Kidney glomerular epithelial cell (primary cell): ENCODE measurements at places on chromosomes 6 and 20.

DNA sequence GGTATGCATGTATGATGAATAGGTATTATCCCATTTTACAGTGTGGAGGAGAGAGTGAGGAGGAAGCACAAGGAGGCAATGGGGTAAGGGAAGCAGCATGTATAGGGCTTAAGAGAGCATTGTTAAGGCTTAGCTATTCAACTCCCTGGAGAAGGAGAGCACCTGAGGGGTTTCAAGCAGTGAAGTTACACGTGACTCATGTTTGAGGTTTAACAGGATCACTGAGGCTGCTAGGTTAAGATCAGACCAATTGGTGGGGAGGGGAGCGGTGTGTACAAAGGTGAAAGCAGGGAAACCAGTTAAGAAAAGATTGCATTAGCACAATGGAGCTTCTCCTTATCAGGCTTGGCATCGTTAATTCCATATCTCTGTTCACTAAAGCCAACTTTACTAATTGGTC is 64.4 kb upstream of the NHSL1 start:
- DNase-seq = no peak

DNA sequence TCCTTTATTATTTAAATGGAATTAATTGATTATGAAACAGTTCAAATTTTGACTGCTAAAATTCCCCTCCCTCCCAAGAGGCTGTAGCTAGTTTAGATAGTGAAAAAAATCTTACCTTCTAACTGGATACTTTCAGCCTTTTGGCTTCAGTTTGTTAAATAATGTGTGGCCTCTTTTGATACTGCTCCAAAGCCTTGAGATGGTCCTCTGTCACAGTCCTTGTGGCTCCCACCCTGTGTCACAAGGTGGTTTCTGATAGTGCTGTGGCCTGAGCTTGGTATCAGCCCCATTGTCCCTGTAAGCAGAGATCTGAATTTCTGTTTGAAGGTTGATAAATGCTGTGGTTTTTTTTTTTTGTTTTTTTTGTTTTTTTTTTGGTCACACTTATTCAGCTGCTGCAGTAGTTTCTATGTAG is 20.8 kb downstream of the PANK2 start:
- DNase-seq = no peak

DNA sequence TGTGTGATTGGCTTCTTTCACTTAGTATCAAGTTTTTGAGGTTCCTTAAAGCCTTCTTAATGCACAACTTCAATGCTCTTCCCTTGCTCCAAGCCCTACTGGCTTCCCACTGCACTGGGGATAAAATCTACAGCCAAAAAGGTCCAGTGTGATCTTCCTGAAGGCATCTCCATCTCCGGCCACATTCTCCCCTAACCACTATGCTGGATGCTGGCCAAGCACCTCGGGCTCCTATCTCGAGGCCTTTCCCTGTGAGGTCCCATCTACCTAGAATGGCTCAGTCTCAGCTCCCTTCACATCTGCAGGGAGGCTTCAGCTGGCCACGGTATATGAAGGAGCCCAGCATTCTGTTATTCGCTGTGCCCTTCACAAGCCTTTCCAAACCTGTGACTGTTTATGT is 48.1 kb downstream of the CNKSR3 start:
- DNase-seq = no peak

DNA sequence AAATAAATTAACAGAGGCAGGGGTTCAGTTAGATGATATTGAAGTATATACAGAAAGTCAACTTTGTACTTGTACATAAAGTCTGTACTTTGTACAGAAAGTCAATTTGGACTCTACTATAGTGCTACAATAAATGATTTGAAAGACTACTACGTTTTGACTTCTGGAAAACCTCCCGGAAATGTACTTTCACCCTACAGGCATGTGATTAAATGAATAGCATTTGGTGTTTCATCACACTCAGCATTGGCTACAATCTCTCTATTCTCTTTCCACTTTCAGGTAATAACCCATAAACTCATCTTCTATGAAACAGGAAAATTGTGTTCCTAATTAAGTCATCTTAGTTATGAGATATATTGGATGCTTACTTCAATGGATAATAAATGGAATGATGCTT is 25.6 kb upstream of the MC3R start:
- no peak for DNase-seq

- DNase-seq = no peak
Observed at GRCh38 chr20:7410150-7410549, 530.1 kb downstream of the HAO1 start.

- no peak for DNase-seq
Observed at GRCh38 chr6:47701363-47701762, 3.0 kb downstream of the ADGRF4 start.

- no peak for DNase-seq
Observed at GRCh38 chr6:32139590-32139989, 9.5 kb upstream of the FKBPL start.

GRCh38 chr6:163183806-163184205 is 230.7 kb upstream of the QKI start:
- no peak for DNase-seq

GRCh38 chr6:47698342-47698787 is at the start of gene ADGRF4:
TSS of gene ADGRF4 (plus strand) at chr6:47698580. CDS start at chr6:47707246, 8,666 bp downstream.
- peak; percentile 64 for DNase-seq

DNA sequence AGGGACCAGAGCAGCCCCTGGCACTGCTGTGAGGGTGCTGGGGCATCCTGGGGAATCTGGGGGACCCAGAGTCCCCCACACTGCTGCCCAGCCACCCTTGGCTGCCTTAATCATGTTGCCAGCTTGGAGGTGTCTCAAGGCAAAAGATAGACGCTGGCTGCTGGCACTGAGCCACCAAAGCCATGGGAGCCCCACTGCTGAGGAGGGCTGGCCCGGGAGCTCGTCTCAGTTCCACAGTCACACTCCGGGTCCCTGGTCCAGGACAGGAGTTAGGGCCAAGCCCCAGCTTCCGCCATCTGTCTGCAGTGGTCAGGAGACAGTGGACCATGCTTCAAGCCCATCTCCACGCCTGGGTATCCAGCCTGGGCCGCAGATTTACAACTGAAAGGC is 41.0 kb upstream of the HMGA1 start:
- no peak for DNase-seq

DNA sequence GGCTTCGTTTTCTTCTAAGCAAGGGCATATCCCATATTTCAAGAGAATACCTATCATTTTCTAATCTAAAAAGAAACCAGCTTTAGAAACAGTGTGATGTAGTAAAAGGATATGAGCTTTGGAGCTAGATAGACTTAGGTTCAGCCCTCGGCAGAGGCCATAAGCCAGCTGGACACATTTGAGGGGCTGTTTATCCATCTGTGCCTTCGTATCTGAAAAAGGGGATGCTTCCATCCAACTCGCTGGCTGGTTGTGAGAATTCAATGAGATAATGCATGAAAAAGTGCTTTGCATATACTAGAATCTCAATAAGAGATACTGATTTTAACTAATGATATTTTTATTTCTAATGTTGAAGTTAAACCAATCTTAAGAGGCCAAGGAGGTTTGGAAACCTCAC is 58.0 kb downstream of the PRL start:
- DNase-seq = no peak

DNA sequence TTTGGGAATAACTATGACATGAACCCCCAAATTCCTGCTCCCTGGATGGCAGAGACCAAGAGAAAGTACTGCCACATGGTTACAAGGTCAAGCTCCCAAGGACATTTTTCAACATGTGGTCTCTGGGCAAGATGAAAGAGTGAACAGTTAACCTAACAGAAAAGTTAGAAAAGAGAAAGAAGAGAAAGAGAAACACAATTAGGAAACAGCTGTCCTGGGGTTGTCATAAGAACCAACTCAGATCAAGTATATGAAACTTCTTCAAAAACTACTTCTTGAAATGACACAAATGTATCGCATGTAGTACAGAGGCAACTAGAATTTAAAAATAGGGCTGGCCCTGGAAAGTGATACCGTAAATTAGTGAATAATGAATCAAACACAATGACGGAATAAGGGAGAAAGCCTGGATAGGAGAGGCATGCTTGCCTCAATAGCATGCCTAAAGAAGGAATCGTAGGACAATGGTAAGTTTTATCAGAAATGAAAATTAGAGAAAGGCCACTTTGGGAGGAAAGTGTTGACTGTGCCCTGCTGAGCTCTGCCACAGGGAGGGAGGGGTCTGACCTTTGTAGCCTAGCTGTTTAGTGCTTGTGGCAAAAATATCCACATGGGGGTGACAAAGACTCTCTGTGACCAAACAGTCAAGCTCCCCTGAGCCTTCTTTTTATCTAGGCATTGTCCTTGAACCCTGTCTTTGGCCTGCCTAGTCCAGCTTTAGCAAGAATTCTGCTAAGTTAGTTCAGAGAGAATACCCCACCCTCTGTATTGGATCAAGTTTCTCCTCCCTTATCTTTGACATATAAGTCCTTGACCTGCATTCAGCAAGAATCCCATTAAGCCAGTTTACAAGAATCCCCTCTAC is 4.3 kb upstream of the DCBLD1 start:
- peak; percentile 7 for DNase-seq

DNA sequence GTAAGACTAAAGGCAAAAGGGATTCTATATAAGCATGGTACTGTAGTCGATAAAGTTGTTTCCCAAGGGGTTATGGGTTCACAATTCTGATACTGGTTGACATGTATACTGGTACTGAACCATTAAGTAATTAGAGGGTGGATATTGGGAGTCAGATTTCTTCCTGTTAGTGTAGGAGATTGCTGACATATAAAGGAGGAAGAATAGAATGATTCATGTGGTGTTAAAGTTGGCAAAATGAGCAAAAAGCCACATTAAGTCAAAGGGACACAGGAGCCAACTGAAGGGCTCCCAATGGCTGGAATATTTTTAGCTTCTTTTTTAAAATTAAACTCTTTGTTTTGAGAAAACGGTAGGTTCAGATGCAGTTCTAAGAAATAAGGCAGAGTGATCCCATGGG is 161.8 kb upstream of the PRND start:
- no peak for DNase-seq

- no peak for DNase-seq
Observed at GRCh38 chr6:41531016-41531415, 15.2 kb upstream of the FOXP4 start.

DNA sequence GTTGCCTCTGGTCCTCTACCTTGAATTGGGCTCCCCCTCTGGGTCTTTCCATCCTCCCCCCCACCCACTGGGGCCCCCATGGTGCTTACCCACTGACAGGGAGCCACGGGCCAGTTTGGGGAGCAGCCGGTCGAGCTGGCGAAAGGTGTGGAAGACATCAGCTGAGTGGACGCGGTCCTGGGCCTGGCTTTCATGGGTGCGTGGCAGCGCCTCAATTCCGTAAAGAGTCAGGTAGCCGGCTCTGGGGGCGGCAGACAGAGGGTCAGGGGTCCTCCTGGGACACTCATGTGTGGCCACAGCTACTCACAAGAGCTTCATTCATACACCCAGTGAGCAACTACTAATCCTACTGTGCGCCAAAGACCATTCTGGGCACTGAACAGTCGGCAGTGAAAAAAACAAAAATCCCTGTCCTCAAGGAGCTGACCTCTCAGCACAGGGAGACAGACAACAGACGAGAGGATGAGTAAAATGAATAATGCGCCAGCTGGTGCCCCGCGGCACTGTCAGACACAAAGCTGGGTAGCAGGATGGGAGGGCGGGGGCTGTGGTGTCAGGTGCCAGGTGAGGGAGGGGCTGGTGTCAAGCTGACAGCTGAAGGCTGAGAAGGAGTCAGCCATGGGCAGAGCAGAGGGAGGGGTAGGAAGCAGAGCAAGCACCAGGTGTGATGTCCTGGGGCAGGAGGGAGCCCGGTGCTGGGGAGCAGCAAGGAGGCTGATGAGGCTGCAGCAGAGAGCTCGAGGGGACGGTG is 28.3 kb downstream of the PTGIS start:
- DNase-seq = no peak

- DNase-seq = no peak
Observed at GRCh38 chr6:17866876-17867444, 120.5 kb downstream of the KIF13A start.

GRCh38 chr20:3716195-3716834 is 3.9 kb upstream of the SIGLEC1 start:
- DNase-seq = peak; percentile 34

DNA sequence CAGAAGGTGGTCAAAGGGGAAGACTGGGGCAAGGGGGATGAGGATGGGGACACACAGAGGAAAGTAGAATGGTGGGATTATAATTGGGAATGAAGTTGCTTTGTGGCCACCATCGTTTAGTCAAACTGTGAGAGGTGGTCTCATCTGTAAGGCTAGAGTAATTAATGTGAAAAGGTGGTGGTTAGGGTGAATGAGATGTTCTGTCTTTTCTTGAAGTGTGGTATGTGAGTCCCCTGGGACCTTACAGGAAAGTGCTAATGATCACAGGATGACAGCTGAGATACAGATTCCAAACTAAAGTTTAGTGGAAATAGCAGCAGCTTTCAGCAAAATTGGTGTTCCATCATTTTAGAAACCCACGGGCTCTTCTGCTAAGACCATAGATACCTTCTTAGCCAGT is 10.7 kb downstream of the ZFAND3 start:
- no peak for DNase-seq

DNA sequence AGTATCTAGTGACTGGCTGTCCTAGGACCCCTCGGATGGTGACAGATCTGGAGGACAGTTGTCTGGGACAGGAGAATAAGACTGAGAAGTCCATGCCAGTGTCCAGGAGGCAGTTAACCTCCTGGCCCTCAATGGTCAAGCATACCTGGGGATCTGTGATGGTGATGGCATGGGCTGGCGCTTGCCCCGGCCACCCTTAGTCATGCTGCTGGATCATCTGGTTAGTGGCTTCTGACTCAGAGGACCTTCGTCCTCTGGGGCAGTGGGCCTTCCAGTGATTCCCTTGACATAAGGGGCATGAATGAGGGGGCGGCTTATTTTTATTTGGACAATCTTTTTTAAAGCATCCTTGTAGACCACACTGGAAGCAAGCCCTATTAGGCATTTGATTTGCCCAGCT is 24.0 kb upstream of the SF3B5 start:
- DNase-seq = no peak

GRCh38 chr6:155314773-155315515 is 660 bp upstream of the TFB1M start:
- peak; percentile 96 for DNase-seq

- no peak for DNase-seq
Observed at GRCh38 chr20:60009826-60010616, 51.8 kb downstream of the CDH26 start.

DNA sequence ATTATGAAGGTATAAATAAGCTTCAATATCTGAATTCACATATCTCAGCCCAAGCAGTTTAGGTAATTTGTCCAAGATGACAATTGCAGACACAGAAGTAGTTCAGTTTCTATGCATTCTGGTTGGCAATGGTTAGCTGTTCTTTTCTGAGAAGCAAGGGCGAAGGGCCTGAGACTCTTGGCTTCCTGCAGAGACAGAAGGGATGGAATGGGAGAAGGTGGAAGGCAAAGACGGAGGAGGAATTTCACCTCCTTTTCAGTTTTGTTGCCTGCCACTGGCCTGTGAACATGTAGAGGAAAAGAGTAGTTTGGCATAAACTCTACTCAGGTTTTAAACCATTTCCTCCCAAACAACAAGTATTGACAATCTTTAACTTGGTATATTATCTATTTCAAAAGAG is 180.7 kb upstream of the HS3ST5 start:
- no peak for DNase-seq
